NCI-H1048 (cell line): ENCODE measurements at places on chromosomes 12 and 14.

DNA sequence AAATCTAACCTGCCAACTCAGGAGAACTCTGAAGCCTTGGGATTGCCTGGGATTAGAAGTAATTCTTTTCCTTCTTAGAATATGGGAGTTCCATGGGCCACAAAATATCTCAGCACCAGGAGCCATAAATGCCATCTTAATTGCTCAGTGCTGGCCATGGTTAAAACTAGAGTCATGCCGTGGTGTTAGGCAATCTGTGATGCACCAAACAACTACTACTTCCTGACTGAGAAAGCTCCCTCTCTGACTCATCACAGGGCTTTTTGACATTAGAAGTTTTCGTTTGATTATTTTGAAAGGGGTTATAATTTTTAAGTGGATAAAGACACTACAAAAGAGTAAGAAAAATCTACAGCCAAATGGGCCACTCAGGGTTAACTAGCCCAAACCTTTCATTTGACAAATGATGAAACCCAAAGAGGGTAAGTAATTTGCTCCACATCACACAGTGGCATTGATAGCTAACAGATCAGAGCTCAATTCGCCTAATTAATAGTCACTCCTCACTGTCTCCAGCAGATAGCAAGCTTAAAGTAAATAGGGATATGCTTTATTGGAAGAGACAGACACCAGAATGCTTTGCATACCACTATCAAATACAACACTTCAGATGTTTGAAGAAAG is 377.3 kb downstream of the EMP1 start:
- no peak for DNase-seq

DNA sequence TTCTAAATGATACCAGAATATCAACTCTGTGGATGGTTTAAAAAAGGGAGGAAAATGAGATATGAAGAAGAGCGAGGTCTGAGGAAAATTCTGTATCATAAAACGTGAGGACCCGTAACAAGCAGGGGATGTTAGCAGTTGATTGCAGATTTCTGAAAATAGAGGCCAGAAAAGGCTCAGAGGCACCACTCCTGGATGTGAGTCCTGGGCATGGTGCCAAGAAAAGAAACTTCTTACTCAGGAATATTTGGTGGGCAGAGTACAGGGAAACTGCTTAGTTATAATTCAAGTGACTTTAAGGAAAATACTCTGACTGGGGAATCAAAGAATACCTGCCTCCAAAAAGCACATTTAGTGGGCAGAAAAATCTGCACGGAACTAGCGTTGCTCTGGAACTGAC is 85.5 kb downstream of the PRICKLE1 start:
- DNase-seq = no peak

DNA sequence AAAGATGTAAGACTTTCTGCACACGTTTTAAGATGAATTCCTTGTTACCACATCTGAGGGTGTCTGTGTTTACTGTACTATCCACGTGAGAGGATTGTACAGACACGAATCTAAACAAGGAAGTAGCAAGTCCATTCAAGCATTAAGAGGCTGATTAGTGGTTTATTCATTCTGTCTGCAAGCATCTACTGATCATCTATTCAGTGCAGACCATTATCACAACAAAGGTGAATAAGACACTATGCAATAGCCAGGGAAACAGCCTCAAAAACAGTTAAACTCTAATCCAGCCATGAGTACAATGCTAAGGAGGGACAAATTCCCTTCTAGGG is 111.6 kb upstream of the PZP start:
- no peak for DNase-seq

GRCh38 chr12:56884421-56884820 is 49.8 kb downstream of the SDR9C7 start:
- DNase-seq = no peak

DNA sequence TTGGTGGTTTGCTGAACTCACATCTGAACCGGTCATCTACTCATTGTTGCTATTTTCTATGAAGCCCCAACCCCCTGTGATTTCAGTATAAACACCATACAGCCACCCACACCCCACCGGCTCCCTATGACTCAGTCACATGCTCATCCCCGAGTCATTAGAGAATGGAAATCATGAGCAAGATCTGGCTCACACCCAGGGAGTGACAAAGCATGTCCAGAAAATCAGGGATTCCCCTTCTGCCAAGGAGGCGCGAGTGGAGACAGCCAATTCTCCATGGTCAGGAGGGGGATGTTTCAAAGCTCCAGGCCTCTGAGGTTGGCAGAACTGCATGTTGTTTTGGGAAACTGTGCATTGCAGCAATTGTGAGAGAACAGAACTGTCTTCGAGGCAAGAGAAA is 657.5 kb upstream of the TBX3 start:
- DNase-seq = no peak

- DNase-seq = no peak
These were observed 75.6 kb downstream of the PPM1H start for GRCh38 chr12:62859321-62859737.

DNA sequence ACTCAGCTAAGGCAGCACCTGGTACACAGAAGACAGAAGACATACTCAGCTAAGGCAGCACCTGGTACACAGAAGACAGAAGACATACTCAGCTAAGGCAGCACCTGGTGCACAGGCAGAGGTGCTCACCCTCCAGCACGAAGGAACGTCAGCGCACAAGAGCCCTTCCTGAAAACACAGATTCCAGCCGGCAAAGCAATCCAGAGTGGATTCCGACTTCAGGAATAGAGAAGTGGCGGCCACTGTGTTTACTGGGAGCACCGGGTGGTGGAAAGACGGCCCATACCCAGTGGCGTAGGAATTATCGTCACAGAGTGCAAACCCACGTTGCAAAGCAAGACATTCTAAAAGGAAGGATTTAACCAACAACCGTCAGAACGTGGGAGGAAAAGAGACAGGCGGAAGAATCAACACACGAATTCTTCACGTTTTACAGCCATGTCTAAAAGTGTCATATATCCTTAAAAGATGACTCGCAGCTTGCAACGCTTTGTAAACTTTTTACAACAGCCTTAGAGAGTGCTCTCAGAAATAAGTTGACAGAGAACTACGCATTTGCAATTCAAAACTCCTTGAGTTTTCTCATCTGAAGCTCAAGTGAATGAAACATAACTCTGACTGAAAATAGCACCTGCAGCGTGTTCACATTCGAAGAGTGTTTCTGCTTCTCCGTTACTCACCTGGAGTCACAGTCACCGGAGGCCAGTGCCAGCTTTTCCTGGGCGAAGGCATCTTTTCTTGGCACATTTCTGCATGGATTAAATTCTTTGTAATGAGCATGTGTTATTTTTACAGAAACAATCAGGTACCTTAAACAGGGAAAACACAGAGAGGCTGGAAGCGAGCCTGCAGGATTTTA is 55.8 kb upstream of the GALNT9 start:
- no peak for DNase-seq

DNA sequence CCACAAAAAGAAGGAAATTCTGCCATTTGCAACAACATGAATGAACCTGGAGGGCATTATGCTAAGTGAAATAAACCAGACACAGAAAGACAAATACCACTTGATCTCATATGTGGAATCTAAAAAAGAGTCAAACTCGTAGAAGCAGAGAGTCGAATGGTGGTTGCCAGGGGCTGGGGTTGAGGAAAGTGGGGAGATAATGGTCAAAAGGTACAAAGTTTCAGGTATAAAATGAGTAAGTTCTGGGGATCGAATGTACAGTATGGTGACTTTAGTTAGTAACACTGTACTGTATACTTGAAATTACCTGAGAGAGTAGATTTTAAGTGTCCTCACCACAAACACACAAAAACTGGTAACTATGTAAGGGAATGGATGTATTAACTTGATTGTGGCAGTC is 129.4 kb downstream of the PPM1H start:
- no peak for DNase-seq

- no peak for DNase-seq
These were observed 51.3 kb downstream of the WBP11 start for GRCh38 chr12:14751986-14752385.

GRCh38 chr14:50845166-50845565 is 14.2 kb upstream of the NIN start:
- no peak for DNase-seq

GRCh38 chr12:116916714-116917114 is 6.0 kb downstream of the FBXW8 start:
- DNase-seq = no peak

- DNase-seq = no peak
These were observed 91.3 kb downstream of the DAD1 start for GRCh38 chr14:22497671-22498093.

DNA sequence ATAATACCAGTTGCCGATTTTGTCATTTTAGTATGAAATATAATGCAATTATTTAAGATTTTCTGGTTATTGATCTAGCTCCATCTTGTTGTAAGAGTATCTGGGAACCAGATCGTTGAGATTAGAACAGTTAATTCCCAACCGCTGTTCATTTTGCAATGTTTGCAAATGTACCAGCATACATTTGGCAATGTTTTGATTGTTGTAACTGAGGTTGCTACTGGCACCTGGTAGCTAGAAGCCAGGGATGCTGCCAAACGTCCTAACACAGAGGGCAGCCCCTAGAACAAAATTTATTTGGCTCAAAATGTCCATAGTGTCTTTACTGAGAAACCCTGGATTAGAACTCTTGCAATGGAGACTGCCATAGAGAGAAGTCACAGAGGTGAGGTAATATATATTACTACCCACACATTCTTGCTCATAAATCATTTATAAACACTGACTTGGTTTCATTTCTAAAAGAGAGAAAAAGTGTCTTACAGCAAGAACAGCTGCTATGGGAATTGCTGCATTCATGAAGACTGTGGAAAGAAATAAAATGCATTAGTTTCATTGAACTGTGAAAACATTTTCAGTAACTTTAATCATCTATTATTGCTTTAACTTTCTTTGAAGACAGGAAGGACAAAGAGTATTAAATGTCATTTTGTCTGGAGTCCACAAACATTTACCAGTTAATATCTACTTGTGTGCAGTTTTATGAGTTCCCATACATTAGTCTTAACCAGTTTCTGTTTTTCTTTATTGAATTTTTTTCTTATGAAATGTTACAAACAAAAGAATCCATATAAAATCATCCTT is 46.2 kb downstream of the ABCC9 start:
- no peak for DNase-seq

GRCh38 chr14:68020999-68021663 is 201.6 kb downstream of the RAD51B start:
- no peak for DNase-seq

DNA sequence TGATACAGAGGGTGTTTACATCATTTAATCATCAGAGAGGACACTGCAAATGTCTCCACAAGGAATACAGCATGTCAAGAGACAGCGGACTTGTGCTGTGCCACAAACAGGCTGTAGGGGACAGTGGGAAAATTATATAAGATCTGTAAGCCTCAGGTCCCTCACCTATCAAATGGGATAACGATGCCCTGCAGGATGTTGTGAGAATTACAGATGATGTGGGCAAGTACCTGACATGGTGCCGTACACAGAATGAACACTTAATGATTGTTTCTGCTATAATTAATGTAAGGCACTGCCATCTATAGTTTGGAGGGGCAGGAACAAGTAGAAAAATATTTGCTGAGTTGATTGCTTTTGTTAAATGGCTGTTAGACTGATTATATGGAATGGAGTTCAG is 81.9 kb upstream of the GTF2A1 start:
- DNase-seq = no peak

- DNase-seq = no peak
These were observed 5.1 kb downstream of the INF2 start for GRCh38 chr14:104694475-104694950.

- DNase-seq = no peak
These were observed 181.0 kb downstream of the ADGRD1 start for GRCh38 chr12:131134523-131135310.

- DNase-seq = no peak
These were observed 56.4 kb upstream of the USP44 start for GRCh38 chr12:95607642-95608041.

DNA sequence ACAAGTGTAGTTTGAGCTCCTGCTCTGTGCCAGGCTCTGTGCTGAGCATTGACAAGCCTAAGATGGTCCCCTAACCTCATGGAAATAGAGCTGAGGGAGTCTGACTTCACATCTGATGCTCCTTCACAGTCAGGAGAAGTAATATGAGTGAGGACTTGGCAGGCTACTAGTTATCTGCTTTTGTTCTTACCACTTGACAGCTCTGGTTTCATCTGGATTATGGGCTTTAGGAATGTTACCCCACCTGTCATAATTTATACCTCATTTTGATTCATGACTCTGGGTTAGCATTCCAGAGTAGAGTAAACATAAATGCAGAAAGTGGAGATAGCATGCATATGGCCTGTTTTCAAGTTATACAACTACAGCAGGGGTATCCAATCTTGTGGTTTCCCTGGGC is 40.5 kb downstream of the ATP6V1D start:
- no peak for DNase-seq

DNA sequence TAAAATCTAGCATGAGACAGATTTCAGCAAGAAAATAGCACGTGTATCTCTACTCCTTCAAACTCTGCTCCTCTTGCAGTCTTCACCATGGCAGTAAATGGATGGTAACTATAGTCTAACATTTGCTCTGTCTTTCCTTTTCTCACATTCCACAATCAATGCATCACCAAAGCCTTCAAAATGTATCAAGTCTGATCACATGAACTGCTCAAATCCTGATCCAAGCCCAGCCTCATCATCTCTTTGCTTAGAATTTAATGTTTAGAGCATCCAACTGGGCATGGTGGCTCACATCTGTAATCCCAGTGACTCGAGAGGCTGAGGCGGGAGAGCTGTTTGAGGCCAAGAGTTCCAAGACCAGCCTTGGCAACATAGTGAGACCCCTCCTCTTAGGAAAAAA is 45.9 kb downstream of the CDK17 start:
- no peak for DNase-seq

DNA sequence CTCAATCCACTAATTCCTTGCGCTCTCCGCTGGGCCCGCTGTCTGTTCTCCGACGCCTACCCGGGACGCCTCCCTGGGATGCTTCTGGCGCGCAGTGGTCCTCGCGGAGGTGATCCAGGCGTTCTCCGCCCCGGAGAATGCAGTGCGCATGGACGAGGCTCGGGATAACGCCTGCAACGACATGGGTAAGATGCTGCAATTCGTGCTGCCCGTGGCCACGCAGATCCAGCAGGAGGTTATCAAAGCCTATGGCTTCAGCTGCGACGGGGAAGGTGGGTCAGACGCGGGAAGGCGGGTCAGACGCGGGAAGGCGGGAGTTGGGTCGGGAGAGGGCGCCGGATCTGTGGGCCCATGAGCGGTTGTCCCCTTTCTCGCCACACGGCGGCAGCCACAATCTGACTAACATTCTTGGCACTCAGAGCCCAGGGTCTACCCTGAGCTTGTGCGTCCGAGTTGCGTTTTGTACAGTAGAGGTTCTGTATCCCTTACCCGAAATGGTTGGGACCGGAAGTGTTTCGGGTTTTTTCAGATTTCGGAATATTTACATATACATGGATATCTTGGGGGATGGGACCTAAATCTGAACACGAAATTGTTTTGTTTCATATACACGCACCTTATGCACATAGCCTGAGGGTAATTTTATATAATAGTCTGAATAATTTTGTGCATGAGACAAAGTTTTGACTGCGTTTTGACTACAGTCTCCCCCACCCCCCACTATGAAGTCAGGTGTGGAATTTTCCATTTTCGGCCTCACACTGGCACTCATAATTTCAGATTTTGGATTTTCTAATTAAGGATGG is 762 bp downstream of the C12orf57 start:
- DNase-seq = peak; percentile 91

- no peak for DNase-seq
These were observed 27.6 kb downstream of the ETFBKMT start for GRCh38 chr12:31687101-31687527.

GRCh38 chr14:100155756-100156616 is 3.5 kb downstream of the DEGS2 start:
- no peak for DNase-seq
